Activated T-helper 2 cell treated with anti-CD3 and anti-CD28 coated beads, Interferon-gamma antibody, Interleukin-2, Interleukin-4, amounts not matched to agents 10 μg/mL and 5 μg/mL and 100 μg/mL, durations not matched to agents 14 hours and 24 hours and 36 hours (primary cell): ENCODE measurements at places on chromosomes 1 and 21. TPM values are rescaled to one million over a fixed set of nuclear protein-coding genes. Genes with fewer than 3 reads are reported as not detected.

The CD164L2 gene
- not detected in 2 replicates for total RNA-seq

The ATP6V1G3 gene
- not detected in 2 replicates for total RNA-seq

- no peak for DNase-seq
These were observed 20.9 kb downstream of the TNN start for GRCh38 chr1:175088525-175088951.

GRCh38 chr1:232328486-232329102, 301.3 kb downstream of the SIPA1L2 start:
- DNase-seq, result no peak

DNA sequence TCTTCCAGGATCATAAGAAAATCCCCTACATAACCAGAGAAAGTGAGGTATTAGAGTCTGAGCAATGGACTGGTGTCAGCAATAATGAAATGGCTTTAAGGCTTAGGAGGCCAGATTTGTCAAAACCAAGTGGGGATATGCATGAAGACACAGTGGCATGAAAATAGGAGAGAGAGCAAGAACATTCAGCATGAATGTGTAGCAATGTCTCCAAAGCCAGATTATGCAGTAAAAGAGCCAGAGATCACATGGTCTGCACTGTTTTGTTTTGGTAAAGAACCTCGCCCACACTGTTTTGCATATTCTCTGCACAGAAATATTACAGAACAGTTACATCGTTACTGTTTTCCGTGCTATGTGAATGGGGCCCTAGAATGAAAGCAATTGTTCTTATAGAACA, 589.4 kb downstream of the PLPP3 start:
- no peak for DNase-seq

GRCh38 chr1:19390166-19390850, 78.2 kb downstream of the SLC66A1 start:
- DNase-seq, result no peak

DNA sequence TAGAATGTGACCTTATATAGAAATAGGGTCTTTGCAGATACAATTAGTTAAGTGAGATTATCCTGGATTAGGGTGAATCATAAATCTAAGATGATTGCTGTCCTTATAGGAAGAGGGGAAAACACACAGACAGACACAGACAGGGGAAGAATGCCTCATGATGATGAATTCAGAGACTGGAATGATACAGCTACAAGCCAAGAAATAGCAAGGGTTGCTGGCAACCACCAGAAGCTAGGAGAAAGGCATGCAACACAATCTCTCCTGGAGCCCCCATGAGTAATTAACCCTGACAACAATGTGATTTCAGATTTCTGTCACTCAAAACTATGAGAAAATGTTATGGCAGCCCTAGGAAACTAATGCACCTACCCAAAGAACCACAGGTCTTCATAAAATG, 19.1 kb upstream of the PPIH start:
- no peak for DNase-seq
